ENCODE measurements at places on chromosomes 6 and 20.
A peak's percentile ranks its signal among the peaks of the same experiment; 100 is the strongest.

GRCh38 chr6:147504848-147505247 lies 3.6 kb upstream of the SAMD5 start:
- no peak for DNase-seq

GRCh38 chr6:155248008-155249001 lies 15.5 kb upstream of the CLDN20 start:
- no peak for DNase-seq

DNA sequence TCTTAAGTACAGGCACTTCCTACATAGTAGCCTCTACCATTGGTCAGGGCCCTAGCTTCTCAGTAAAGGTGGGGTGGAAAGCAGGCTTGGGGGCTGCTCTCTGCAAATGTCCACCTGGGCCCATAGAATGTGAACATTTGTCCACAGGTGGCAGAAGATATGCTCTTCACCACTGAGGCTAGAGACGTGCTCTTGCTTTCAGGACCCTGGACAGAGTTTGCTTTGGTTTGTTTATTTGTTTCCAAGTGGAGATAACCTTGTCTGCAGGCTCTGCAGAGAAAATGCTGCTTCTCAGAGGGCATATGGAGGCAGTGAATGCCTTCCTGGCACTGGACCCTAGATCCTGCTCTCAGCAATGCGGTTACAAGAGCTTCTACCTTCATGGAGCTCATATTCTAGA lies 129.0 kb downstream of the F13A1 start:
- DNase-seq, result no peak

GRCh38 chr6:44917430-44917829 lies 410.7 kb upstream of the RUNX2 start:
- no peak for DNase-seq

- DNase-seq, result no peak
These were observed 13.8 kb upstream of the TIAM2 start for GRCh38 chr6:154981079-154981870.

DNA sequence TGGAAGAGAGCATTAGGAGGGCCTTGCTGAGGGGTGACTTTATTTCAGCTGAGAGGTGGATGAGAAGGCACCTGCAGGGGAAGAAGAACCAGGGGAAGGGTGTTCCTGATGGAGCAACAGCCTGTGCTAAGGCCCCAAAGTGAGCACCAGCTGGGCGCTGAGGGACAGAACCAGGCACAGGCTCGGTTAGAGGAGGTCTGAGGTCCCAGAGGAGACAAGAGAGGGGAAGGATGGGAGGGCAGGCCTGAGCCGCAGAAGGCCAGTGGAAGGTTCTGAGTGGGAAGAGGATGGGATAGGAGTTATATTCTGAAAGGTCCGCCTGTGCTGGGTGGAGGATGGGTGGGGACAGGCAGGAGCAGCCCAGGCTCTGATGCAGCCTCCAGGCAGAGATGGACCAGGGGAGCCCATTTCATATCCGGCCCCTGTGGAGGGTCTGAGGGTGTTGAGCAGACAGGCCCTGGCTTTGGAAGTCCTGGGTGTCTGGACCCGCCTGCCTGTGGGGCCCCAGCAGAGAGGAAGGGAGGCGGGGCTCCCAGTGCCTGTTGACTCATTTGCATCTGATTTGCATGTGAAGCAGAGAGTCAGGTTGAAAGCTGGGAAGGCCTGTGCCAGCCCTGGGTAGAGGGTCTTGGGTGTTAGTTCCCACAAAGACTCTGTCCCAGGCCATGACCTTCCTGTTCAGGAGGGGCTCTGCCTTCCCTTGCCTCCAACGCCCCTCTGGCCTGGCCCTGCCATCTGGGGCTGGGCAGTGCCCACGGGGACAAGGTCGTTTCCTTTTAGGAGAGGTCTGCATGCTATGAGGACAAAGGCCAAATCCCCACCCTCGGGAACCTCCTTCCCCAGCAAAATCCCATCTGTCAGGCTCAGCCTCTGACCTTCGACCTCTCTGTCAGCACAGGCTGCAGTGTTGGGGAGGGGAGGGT lies 10.6 kb upstream of the FAM110A start:
- DNase-seq, result no peak

- DNase-seq, result no peak
These were observed 11.9 kb downstream of the CCDC167 start for GRCh38 chr6:37487591-37488380.

- no peak for DNase-seq
These were observed 5.6 kb upstream of the C6orf132 start for GRCh38 chr6:42148058-42148457.

- no peak for DNase-seq
These were observed 577 bp upstream of the FOXF2 start for GRCh38 chr6:1388630-1389368.

- no peak for DNase-seq
These were observed 2.7 kb downstream of the SDCBP2 start for GRCh38 chr20:1326031-1326930.

DNA sequence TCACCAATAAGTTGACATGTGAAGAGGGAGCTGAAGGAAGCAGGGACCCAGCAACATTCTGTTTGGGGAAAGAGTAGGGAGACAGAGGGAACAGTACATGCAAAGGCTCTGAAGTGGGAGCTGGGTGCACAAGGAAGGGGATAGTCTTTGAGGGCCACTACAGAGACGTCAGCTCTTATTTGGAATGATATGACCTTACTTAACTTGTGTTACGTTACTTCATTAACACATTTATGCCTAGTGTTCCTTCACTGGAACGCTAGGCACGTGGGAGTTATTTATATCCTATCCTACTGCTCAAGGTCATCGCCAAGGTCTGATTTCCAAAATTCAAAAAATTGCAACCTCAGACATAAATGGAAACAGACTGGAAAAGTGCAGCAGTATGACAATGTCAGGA lies 20.2 kb downstream of the NAPB start:
- no peak for DNase-seq

DNA sequence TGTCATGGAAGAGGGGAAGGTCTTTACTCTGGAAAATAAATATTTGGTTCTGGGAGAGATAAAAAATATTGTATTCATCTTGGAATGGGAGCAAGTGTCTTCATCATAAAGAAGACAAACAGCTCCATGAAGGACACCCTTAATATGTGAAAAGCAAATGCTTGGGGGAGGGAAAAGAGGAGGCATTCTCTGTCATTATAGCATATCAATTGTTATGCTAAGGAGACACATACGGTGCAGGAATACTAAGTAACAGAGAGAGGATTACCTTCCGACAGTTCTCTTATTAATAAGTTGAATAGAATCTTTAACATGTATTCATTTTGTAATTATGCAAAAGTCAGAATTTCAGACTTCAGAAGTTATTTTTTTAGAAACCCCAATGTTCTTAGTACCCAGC lies 634.4 kb downstream of the UTRN start:
- no peak for DNase-seq

- no peak for DNase-seq
These were observed 801 bp upstream of the PPARD start for GRCh38 chr6:35341557-35341956.

- no peak for DNase-seq
These were observed 54.3 kb downstream of the MYLIP start for GRCh38 chr6:16183187-16183664.

- no peak for DNase-seq
These were observed 77.6 kb upstream of the FYN start for GRCh38 chr6:111950661-111951496.

DNA sequence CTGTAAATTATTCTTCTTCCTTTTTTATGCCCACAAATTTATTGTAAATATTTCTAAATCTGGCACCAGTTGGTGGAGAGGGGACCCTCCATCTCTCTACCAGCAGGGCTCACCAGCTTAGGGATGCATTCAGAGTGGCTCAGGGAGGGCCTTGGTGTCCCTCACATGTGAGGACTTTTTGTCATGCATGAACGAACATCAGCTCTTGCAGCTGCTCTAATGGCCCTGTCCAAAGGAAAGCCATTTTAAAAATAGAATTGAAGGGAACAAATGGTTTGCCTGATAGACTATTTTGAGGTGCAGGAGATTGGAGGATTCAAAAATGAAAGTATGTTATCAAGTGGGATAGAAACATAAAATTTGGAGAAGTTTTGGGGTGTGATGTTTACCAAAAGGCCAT lies 37.5 kb upstream of the KLHL31 start:
- no peak for DNase-seq

- no peak for DNase-seq
These were observed 6.1 kb downstream of the MANBAL start for GRCh38 chr20:37295595-37295994.

- no peak for DNase-seq
These were observed 71.8 kb downstream of the ASCC3 start for GRCh38 chr6:100809346-100809745.

DNA sequence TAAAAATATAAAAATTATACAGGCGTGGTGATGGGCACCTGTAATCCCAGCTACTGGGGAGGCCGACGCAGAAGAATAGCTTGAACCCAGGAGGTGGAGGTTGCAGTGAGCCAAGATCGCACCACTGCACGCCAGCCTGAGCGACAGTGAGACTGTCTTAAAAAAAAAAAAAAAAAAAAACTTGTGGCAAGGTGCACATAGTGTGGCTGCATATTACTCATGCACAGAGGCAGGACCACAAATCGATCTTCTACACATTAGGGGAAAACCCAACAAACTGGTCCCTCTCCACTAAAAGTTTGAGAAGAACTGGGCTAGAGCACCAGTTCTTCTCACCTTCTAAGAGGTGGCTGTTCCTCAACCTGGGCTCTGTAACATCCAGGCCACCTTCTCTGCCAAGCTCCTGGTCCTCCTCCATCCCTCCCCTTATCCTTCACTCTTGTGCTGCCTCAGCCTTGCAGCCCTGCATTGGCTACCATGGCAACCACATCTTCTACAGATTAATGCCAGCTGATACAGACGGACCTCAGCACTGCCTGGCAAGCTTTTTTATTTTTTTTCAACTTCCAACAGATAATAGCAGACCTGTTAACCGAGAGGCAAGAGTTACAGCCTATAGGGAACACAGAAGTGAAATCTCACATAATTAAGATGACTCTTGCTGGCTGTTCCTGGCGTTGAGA lies 88.0 kb downstream of the ATP9A start:
- no peak for DNase-seq

- no peak for DNase-seq
These were observed 301.8 kb upstream of the ID4 start for GRCh38 chr6:19535351-19535750.

DNA sequence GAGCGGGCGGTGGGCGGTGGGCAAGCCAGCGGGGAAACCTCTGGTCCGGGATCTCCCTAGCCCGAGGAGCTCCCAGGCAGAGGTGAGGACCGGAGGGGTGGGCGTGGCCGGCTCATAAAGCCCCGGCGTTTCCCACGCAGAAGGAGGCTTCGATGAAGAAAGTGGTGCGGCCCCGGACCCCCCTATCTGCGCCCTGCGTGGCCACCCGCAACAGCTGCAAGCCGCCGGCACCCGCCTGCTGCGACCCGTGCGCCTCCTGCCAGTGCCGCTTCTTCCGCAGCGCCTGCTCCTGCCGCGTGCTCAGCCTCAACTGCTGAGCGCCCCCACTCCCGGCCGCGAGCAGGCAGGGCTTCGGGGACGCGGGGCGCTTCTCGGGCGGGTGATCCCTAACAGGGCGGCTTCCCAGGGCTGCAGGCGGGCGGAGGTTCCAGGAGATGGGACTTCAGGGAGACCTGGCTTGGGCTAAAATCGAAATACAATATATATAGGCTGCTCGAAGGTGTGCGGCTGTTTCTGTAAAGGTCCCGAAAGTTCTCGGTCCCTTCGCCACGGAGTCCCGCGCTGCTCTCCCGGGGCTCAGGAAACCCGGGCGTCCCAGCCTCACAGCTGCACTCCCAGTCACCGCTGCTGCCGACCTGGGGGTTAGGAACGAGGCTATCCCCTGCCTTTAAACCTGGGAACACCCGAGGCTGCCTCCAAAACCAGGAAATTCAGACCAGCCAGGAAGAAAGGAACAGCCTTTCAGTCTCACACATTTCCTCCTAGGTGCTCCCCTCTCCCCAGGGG lies 27.8 kb downstream of the ASIP start:
- peak; percentile 67 for DNase-seq

- no peak for DNase-seq
These were observed 82.6 kb upstream of the CCN6 start for GRCh38 chr6:111971181-111971841.

DNA sequence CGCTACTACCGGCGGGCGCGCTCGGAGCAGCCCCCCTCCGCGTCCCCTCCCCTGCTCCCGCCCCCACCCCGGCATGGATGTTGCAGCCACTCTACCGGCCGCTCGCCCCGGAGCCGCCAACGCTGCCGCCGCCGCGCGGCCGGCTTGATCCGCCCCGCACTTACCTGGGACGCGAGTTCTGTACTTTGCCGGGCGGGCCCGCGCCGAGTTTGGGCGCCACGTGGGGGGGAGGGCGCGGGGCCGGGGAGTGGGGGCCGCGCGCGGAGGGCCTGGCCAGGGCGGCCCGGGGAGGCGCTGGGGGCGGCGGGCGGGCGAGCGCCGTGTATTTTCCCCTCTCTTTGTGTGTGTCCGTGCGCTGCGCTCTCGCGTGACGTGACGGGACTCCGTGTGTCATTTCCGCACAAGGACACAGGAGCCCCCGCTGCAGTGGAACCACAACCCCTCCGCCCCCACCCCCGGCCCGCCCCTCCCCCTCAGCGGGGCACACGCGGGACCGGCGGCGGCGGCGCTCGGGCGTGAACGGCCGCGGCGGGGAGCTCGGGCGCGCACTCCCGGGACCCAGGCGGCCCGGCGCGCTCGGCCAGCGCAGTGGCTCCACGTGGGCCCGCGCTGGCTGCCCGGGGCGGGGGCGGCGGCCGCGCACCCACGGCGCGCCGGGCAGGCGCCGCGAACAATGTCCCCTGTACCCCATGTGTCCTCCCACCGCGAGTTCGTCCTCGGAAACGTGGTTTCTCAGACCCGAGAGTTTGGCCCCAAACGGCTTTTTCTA lies at the start of gene BEND3:
BEND3 (minus strand) TSS at position 590 of the 769 bp plus-strand sequence. CDS start 16,230 bp downstream, outside the sequence.
- peak; percentile 60 for DNase-seq

DNA sequence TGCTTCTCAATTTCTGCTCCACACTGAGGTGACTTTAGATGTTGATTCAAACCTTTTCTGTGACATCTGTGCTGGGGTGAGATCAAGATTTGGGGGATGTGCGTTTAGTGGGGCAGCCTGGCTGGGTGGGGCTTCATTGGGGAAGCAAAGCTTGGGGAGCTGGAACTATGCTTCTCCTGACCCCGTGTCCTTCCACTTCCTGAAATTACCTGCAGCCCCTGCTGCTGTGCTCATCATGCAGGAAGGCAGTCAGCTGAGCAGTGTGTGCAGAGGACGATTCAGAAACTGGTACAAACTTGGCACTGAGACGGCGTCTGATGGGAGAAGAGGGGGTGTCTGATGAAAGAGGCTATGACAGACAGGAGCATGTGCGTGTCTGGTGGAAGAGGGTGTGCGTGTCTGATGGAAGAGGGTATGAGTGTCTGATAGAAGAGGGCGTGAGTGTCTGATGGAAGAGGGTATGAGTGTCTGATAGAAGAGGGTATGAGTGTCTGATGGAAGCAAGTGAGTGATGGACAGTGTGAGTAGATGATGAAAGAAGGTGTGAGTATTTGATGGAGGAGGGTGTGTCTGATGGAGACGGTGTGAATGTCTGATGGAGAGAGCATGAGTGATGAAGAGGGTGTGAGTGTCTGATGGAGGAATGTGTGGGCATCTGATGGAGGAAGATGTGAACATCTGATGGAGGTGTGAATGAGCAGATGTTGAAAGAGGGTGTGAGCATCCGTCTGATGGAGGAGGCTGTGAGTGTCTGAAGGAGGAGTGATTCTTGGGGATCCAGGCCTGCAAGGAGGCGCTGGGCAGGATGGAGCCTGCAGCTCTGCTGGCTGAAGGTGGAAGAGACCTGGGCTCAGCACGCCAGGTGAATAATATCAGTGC lies 103.4 kb downstream of the SYCP2 start:
- no peak for DNase-seq

- DNase-seq, result peak; percentile 62
These were observed 9.4 kb downstream of the DIDO1 start for GRCh38 chr20:62916703-62917476.

Measured in right lobe of liver (tissue), 6 donors.